Hematopoietic multipotent progenitor cell treated with erythropoietin and hydrocortisone succinate and interleukin-3 and kit ligand, for 8 days (in vitro differentiated cells): ENCODE measurements at places on chromosomes 5 and 9.

- DNase-seq, result no peak
These were observed 153.3 kb upstream of the SLC12A2 start for GRCh38 chr5:127930311-127930710.

GRCh38 chr5:160084144-160084543 lies 35.1 kb downstream of the PWWP2A start:
- DNase-seq, result no peak

DNA sequence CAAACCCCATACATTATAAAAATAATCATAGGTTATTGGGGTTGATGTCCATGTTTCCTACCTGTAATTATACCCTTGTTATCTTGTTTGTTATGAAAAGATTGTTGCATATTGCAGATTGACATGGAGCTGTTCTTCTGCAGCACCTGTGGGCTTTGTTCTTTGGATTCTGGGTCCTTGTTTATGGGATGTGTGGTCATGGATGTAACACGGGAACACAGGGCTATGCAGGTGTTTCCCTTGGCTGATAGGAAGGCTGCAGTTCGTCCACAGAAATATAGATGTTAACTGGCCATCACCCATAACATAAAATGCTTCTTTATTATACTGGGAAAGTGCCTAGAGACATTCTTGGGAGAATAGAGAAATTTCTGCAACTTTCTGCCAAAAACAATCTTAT lies 77.9 kb downstream of the FBXL7 start:
- DNase-seq, result no peak

DNA sequence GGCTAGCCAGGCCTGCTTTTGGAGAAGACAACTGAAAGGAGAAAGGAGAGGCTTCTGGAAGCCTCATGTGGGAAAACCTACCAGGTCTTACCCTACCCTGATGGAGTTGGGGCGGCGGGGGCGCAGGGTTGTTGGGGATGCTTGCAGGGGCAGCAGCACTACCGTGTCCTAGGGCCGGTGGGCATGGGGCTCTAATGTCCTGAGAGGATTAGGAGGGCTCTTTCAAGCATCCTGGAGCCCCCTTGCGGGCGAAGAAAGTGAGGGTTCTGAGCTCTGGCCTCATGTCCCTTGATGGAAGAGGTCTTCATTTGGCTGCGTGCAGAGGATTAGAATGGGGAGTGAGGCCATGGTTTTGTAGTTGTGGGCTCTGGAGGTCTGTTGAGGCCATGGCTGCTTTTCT lies 86.9 kb upstream of the PITX1 start:
- no peak for DNase-seq

DNA sequence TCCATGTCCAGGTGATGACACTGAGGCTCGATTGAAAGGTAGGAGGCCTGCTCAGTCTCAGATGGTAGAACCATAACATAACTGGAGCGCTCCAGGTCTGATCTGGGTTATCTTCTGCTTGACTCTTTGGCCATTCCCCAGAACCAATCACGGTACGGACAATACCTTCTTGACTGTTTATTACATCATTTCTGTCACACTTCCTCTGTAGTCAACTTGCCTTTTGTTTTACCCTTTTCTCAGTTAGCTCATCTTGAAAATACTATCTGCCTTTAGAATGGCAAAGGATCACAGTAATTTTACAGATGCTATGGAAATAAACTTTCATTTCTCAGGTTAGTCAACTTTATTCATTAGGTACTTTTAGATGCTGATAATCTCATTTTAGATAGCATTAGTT lies 22.4 kb downstream of the GLRA1 start:
- no peak for DNase-seq

- peak; percentile 13 for DNase-seq
These were observed 253.8 kb downstream of the KDM4C start for GRCh38 chr9:7011395-7012067.

DNA sequence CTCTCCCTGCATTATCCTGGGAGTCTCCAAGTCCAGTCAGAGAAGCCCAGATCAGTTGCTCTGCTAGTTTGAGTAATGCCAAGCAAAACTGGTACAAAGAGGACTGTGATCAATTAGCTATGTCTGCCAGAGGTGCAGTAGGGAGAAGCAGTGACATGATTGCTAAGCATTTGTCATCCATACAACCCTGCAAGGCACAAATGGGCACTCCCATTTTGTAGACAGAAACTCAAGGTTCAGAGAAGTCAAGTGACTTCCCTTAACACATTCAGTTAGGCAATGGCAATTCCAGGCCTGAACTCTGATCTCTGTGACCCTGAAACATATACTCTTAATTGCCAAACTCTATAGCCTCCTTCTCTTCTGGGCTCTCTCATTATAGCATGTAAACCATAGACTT lies 34.0 kb downstream of the NDST1 start:
- DNase-seq, result no peak

- no peak for DNase-seq
These were observed 251.8 kb downstream of the ZNF608 start for GRCh38 chr5:124494540-124495116.

- no peak for DNase-seq
These were observed 78.0 kb downstream of the ADRB2 start for GRCh38 chr5:148904440-148904839.

- DNase-seq, result no peak
These were observed 30.7 kb downstream of the UHRF2 start for GRCh38 chr9:6443661-6444060.

DNA sequence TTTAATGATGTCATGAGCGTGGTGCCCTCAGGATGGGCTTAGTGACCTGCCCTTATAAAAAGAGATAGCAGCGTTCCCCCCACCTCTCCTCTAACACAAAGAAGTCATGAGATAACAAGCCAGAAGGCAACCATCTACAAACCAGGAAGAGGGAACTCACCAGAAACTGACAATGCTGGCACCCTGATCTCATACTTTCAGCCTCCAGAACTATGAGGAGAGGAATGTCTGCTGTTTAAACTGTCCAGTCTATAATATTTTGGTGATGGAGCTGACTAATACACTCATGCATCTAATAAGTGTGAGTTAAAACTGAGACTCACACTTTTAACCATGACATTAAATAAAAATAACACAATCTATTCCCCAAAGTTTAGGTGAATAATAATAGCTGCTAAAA lies 156.1 kb upstream of the SPEF2 start:
- no peak for DNase-seq

DNA sequence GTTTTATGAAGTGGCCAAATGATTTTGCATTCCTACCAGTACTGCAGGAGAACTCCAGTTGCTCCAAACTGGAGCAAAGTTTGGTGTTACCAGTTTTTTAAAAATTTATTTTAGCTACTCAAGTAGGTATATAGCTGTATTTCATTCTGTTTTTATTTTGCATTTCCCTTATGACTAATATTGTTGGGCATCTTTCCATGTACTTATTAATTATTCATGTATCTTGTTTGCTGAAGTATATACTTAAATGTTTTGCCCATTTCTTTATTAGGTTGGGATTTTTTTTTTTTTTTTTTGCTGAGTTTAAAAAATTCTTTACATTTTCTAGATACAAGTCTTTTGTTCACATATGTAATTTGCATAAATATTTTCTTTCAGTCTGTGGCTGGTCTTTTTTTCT lies 386.6 kb upstream of the DAB2 start:
- no peak for DNase-seq

DNA sequence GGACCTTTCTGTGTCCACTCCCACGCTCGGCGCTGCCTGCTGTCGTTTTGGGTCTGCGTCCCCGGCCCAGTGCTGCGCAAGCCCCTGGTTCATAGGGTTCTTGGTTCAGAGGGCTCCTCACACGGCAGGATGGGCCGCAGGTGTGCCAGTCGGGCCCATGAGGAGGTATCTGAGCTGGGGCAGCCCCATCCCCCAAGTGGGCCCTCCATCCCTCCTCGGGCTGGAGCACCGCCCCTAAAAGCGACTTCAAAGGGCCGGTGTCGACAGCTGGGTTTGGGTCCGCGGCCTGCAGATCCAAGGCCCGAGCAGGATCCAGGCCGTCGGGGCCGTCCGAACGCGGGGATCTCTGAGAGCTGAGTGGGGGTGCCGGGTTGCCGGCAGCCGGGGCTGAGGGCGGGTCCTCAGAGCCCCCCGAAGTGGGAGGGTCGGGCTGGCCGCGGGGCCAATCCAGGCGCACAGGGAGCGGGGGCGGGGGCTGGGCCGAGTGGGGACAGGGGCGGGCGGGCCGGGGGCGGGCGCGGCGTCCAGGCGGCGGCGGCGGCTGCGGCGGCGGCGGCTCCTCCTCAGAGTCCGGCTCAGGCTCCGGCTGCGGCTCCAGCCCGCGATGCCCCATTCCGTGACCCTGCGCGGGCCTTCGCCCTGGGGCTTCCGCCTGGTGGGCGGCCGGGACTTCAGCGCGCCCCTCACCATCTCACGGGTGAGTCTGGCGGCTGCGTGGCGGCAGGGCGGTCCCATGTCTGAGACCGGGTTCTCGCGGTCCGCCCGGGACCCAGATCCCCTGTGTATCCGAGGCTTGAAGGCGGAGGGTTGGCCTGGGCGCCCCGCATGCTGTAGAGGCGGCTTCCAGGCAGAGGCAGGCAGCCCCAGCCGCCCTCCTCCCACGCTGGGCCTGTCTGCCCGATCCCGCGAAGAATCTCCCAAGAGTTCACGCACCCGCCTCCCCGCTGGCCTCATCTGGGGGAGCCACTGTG lies at the start of gene PDLIM4:
Gene PDLIM4 (plus strand): TSS at position 566 of the 971 bp plus-strand sequence. CDS start 39 bp downstream, at position 605.
- DNase-seq, result no peak

- no peak for DNase-seq
These were observed 54.2 kb downstream of the SSBP2 start for GRCh38 chr5:81696418-81697397.

- DNase-seq, result peak; percentile 55
These were observed 960 bp upstream of the IFNB1 start for GRCh38 chr9:21078702-21079101.

DNA sequence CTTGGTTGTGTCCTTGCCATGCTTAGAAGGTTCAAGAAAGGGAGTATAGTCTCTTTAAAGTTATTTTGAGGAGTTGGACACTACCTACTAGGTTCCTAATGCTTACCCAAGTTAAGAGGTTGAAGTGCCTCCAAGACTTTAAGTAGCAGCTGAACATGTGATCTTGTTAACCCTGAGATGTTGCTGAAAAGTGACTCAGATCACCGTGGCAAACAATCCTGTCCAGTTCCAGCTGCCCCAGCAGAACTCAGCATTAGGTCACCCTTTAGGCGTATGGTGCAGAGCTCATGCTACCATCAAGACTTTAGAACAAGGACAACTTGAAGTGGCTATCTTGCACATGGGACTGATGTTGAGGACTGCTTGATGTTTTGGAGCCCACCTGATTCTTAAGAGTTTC lies 22.5 kb downstream of the ZNF462 start:
- DNase-seq, result no peak

DNA sequence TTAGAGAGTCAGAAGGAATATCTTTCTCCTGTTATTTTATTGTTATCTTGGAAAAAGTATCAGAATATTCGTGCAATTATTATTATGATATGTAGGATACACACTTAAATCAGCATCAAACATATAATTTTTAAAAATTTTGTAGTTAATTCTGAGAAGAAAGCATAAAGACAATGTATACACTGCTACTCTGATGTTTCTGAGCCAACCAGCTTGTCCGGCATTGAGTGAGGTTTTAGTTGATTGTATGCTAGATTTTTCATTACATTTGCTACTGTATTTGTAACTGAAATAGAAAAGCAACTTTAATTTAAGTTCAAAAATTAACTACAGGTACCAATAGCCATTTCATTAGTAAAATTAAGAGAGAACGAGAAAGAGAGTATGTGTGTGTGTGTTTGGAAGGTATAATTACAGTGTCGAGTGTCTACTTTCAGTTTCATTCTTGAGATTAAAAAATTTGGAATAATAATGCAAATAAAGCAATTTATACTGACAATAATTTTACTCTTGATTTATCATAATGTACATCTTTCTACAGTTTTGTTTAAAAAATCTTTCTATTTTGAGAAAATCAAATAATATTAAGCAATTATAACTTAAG lies 160.4 kb upstream of the CDH12 start:
- peak; percentile 3 for DNase-seq

DNA sequence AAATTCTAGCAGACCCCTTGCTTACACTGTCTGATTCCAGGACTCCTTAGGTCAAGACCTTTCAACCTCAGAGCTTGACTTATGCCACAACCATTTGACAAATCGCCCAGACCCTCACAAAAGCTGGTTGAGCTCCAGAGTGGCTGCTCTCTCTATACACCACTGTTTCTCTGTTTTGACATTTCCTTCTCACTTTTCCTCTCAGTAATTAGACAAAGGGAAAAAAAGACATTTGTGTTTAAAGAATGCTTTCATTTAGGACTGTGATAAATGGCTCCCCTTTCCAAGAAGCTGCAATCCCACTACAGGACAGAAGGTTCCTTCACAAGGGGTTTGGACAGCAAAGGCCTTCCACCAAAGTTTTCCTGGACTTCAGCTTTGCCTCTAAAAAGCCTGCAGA lies 601.3 kb downstream of the NR2F1-AS1 start:
- no peak for DNase-seq

- no peak for DNase-seq
These were observed 210.7 kb upstream of the DMRT1 start for GRCh38 chr9:630817-631216.

DNA sequence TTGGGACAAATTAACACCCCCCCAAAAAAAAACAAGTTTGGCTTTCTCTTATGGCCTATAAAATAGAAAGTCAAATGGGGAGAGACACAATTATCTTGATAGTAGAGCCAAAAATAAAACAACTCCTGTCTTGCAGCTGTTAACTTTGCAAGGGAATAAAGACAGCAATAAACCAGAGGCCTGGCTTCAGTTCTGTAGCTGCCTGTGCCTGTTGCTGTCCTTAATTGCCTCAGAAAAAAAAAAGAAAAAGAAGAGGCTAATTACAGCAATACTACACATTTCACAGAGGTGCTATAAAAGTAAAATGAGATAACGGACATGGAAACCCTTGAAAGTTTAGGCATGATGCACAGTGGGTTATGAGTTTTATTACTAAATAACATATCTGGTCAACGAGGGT lies 170.7 kb upstream of the IRX1 start:
- DNase-seq, result no peak

- DNase-seq, result no peak
These were observed 97.8 kb downstream of the GPR21 start for GRCh38 chr9:123131258-123131657.

- no peak for DNase-seq
These were observed 266.6 kb upstream of the GAS1 start for GRCh38 chr9:87213948-87214347.

DNA sequence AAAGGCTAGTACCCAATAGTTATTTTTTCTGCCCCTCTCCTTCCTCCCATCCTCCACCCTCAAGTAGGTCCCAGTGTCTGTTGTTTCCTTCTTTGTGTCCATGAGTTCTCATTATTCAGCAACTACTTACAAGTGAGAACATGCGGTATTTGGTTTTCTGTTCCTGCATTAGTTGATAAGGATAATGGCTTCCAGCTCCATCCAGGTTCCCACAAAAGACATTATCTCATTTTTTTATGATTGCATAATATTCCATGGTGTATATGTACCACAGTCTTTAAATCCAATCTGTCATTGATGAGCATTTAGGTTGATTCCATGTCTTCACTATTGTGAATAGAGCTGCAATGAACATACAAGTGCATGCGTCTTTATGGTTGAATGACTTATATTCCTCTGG lies 128.3 kb upstream of the ANKRD55 start:
- peak; percentile 10 for DNase-seq

DNA sequence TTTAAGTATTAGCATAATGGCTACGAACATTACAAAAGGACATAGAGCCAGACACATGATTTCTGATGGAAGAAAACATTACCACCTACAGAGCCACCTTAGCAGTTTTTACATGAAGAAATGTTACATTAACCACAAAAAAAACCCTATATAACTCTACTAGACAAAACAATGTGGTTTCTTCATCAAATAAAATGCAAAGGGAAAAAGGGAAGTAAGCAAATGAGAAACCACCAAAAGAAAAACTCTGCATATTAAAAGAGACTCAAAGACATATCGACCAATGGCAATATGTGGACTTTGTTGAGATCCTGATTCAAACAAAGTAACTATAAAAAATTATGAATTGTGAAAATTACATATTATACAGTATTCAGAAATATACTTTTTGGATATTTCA lies 132.7 kb downstream of the TSSK1B start:
- DNase-seq, result no peak
